ENCODE measurements at places on chromosomes 16 and 17.
A peak's percentile ranks its signal among the peaks of the same experiment; 100 is the strongest.

GRCh38 chr16:72811188-72811720, 236.7 kb downstream of the ZFHX3 start:
- DNase-seq, result no peak

DNA sequence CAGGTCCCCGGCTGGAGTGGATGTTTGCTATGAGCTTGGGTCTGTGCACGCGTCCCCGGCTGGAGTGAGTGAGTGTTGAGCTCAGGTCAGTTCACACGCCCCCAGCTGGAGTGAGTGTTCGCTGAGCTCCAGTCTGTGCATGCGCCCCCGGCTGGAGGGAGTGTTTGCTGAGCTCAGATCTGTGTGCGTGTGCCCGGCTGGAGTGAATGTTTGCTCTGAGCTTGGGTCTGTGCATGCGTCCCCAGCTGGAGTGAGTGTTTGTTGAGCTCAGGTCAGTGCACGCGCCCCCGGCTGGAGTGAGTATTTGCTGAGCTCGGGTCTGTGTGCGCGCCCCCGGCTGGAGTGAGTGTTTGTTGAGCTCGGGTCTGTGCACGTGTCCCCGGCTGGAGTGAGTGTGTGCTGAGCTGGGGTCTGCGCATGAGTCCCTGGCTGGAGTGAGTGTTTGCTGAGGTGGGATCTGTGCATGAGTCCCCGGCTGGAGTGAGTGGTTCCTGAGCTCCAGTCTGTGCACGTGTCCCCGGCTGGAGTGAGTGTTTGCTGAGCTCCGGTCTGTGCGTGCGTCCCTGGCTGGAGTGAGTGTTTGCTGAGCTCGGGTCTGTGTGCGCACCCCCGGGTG, 284.2 kb downstream of the SNX29 start:
- no peak for DNase-seq

DNA sequence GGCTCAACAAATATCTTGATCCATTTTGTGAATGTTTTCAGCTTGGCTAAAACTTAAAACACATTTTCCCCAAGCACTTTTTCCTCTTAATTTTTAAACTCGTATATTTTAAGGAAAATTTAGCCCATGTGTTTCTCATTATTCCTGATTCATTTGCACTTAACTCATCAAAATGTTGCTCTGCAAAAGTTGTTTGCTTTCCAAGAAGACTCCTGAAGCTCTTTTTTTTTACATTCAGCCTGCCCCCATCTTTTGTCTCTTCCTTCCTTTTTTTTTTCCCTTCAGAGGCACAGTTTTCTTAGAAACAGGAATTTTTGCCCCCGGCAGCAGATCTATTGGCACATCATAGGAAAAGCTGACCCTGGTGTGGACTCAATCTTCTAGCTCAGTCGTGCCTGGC, 155.0 kb upstream of the SALL1 start:
- DNase-seq, result no peak

DNA sequence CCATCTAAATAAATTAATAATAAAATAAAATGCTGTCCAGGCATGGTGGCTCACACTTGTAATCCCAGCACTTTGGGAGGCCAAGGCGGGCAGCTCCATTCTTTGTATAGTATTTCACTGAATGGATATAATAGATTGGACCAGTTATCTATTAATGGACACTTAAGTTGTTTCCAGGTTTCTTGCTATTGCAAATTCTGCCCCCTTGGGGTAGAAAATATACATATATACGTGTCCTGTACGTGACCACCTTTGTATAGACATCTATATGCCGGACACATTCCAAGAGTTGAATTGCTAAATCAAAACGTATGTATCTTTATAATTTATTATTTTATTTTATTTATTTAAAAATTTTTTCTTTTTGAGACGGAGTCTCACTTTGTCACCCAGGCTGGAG, 3.9 kb upstream of the EXOC7 start:
- no peak for DNase-seq

DNA sequence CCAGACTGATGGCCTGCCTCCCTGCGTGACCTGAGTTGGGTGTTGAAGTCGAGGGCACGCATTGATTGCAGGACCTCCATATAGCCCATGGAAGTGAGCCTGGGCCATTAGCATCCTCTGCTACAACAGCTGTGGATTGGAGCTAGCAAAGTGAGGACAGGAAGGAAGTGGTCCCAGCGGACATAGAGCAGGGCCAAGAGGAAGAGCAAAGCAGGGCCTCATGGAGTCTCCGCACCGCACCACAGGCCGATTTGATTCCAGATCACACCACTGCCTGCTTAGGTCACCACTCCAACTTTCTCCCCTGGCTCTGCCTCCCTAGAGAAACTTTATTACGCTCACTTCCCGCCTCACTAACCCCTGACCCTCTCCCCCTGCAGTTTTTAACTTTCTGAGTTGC, 10.7 kb upstream of the UBTF start:
- DNase-seq, result no peak

- peak; percentile 28 for DNase-seq
Observed at GRCh38 chr16:27242868-27243590, 25.5 kb downstream of the NSMCE1 start.

GRCh38 chr16:27319257-27319965, 5.6 kb downstream of the IL4R start:
- no peak for DNase-seq

DNA sequence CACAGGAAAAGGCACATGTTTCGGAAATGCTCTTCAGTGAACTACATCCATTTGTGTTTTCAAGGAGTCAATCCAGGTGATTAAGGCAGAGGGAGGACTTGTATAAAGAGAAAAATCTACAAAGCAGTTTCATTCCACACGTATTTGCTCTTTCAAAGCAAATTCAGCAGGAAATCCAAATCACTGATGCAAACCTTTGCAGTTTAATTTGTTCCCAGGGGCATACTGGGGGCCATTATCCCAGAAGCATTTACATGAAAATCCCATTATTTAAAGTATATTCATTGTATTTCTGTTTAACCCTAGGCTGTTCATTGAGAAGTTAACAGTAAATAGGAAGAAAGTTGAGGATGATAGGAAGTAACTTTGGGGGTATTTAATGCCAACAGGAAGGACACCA, 147.9 kb downstream of the PMP22 start:
- DNase-seq, result no peak

GRCh38 chr16:80775450-80775849, 28.9 kb downstream of the CDYL2 start:
- no peak for DNase-seq

DNA sequence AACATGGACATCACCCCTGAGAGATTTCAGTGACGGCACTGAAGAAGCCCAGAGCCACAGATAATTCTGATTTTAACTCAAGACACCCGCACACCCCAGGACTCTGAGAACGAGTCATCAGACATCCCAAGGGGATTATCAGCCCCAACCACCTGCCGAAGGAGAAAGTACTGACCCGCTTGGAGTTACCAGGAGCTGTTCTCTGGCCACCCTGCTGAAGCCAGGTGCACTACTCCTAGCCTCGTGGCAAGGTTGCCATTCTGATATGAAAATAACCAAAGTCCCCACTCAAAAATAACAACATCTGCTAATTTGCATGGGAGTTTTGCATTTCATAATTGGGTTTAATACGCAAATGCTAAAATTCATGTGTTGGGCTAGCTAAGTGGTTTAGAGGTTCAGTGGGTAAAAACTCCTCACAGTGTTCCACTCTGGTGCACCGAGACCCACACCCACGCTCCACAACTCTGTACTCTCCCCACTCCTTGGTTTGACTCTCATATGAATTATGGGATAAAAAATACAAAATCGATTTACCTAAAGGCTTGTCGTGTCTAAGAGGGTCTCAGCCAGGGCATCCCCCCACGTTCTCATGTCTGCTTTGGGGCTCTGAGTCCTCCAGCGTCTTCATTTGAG, 143.0 kb upstream of the NOL11 start:
- DNase-seq, result no peak

DNA sequence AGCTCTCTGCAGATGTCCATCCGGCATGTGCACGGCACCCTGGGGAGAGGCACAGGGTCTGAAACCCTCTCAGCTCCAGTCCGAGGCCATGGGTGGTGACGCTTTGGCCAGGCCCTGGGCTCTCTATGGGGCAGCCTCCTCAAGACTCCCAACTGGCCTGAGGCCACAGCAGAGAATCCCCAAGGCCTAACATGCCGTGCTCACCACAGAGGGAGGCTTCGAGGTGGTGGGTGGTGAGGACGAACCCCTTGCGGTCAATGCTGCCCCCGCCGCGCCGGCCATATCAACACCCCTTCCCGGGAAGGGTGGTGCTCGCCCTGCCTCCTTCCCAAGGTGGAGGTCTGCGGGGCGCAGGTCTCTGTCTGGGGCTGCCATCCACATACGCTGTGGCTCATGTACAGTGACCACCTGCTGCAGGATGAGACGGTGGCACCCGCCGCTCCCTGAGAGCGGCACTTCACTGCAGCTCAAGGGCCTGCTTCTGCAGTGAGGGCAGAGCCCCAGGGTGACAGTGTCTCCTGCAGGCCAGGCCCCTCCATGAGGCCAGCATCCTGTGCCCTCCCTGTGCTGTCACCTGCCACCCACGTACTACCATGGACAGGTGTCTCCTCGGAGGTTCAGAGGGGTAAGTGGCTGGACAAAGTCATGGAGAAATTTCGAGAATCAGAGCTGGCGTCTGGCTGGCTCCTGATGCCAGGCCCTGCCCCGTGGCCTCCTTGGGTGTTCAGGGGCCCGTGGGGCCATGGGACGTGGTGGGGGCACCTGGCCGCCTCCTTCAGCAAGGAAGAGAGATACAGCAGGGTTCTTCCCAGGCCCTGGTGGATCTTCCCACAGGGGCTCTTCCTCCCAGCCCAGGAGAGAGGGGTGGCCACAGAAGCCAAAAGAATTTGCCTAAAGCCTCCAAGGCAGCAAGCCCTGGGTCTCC, 54.6 kb upstream of the ACSF3 start:
- no peak for DNase-seq

DNA sequence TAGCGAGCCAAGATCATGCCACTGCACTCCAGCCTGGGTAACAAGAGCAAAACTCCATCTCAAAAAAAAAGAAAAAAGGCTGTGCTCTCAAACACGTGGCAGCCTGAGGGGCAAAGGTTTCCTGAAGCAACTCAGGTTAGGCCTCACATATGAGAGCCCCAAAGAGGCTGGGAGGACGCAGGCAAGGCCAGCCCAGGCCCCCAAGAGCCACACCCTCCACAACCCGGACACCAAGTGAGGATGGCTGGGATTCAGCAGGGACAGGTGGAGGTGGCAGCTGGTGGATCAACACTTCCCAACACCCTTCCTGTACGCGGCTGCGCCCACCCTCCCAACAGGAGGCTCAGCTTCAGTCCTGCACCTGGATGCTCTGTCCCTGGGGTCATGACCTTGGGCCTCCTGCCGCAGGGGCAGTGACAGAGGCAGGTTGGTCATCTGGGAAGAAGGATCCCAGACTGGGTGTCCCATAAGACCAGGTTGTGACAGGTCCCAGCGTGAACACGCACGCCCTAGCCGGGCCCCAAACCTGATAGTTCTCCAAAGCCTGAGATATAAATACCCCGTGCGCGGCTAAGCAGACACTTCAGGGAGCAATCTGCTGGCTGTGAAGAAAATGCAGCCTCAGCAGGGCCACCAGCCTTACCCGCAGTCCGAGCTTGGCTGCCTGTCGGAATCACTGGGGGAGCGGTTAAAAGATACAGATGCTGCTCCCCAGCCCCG, 78.1 kb downstream of the TIMM22 start:
- no peak for DNase-seq

GRCh38 chr16:28913946-28914724, 10.9 kb downstream of the RABEP2 start:
- DNase-seq, result no peak

GRCh38 chr16:46830417-46830901, 521 bp downstream of the C16orf87 start:
- no peak for DNase-seq

DNA sequence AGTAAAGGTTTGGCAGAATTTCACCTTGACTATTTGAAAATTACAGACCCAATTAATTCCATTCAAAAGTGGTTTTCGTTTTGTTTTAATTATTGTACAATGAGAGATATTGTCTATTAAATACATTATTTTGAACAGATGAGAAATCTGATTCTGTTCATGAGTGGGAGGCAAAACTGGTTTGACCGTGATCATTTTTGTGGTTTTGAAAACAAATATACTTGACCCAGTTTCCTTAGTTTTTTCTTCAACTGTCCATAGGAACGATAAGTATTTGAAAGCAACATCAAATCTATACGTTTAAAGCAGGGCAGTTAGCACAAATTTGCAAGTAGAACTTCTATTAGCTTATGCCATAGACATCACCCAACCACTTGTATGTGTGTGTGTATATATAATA, 72.6 kb downstream of the CDK12 start:
- no peak for DNase-seq

- no peak for DNase-seq
Observed at GRCh38 chr17:14838567-14838966, 426.6 kb downstream of the PMP22 start.

- peak; percentile 2 for DNase-seq
Observed at GRCh38 chr16:79601092-79601930, 774 bp upstream of the MAF start.

DNA sequence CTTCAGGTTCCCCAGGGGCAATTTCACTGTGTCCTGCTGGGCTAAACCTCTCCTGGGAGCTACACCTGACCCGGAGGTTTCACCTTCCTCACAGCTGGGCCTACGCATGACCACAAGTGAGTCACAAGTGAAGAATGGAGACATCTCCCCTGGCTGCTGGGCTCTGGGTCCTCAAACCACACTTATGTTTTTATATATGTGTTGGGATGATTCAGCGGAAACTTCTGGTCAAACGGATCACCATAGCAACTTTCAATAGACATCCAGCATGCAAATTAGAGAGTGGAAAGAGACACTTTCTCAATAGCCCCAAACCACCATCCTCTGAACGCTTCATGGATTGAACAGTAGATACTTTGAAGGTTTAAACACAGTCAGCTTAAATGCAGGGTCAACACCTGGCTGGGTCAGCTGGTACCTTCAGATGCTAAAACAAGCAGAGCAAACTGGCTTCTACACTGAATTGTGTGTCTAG, 28.0 kb upstream of the MAF start:
- no peak for DNase-seq

DNA sequence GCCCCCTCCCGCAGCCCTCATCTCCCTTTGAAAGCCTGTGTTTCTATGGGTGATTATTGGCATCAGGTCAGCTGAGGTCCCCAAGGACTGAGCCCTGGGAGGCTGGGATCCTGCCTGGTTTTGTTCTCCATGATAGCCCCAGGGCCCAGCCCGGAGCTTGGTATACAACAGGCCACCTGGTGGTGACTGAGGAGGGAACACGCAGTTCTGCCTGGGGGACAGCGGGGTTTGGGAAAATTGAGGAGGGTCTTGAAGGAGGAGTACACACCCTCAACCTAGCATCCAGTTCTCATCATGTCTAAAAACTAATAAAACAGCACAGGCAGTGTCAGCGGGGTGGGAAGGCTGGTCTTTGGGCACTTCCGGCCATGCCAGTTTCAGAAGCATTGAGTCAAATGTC, 335.1 kb downstream of the CPPED1 start:
- no peak for DNase-seq

DNA sequence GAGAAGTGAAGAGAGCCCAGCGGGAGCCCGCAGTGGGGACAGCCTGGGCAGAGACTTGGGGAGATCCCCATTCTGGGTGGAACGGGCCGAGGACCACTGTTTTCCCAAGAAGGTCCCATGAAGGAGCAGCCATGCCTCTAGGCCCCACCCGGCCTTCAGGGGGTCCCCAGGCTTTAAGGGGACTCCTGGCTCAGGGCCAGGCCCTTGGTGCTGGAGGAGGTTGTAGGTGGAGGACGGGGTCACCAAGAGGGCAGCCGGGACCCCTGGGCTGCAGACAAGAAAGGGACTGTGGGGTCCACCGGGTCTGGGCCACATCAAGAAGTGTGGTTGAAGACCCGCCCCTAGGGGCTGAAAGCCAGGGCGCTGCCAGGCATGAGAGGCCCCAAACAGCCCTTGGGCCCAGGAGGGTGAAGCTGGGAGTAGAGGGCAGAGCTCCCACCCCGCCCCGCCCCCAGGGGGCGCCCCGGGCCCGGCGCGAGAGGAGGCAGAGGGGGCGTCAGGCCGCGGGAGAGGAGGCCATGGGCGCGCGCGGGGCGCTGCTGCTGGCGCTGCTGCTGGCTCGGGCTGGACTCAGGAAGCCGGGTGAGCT, at the start of gene PRSS21:
TSS of gene PRSS21 (plus strand) at position 487 of the 589 bp plus-strand sequence. CDS start at position 519, 32 bp downstream.
- peak; percentile 18 for DNase-seq
